NCI-H146 (cell line): ENCODE measurements at places on chromosomes 1 and 21.

- no peak for DNase-seq
These were observed 6.5 kb downstream of the INKA2 start for GRCh38 chr1:111732718-111733117.

DNA sequence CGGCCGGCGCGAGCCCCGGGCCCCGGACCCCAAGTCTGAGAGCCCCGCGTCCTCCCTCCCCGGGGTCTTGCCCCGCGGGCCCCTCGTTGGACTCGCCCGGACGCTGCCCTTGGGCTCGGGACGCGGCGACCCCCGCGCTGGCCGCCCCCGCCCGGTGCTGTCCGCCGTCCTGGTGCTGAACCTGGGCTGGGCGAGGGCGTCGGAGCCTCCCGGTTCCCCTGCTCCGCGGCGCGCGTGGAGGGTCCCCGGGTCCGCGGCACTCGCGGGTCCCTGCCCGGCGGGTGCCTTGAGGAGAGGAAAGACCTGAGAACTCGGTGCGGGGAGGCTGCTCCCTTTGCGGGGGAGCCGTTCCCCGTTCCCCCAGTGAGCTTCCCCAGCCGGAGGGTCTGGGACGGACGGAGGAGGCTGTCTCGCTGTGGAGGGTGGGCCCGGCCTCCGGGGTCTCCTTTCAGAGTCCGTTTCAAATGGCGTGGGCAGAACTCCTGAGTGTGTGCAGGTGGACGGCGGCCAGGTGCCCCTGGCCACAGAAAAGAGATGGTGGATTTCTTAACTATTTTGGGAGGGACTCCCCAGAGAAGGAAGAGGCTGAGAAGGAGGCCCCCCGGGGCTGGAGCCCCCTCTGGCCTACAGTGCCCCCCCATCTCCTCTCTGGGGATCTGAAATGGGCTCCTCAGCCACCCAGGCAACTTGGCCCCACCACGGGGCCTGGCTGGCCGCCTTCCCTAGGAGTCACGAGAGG lies 595 bp downstream of the GABRD start:
- DNase-seq: no peak

DNA sequence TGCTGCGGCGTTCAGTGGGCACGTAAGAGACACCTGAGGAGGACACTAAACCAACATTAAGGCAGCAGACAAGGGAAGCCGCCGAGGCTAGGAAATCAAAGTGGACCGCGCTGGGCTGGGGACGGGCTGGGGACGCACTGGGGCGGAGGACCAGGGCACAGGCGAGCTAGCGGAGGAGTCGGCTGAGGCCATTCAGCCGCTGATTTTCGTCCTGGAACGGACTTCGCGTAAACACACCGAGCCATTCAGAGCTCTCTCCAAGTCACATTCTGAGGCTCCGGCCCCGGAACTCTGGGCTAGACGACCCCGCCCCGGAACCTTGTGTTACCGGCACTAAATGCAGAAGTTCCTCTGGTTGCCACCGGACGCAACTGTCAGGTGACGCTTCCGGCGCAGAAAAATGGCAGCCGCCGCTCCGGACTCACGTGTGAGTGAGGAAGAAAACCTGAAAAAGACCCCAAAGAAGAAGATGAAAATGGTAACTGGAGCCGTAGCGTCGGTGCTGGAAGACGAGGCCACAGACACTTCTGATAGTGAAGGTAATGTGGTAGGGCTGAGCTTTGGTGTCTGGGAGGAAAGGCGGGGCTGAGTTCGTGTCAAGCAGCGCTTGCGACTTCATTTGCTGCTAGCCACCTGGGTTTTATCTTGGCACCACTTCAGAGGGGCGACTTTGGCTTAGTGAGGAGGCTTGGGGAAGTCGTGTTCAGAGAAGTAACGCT lies at the start of gene RRP15:
Gene RRP15, plus strand, starts transcription at position 377 of the 719 bp plus-strand sequence. Its CDS starts 24 bp downstream, at position 401.
- DNase-seq: peak; percentile 94

DNA sequence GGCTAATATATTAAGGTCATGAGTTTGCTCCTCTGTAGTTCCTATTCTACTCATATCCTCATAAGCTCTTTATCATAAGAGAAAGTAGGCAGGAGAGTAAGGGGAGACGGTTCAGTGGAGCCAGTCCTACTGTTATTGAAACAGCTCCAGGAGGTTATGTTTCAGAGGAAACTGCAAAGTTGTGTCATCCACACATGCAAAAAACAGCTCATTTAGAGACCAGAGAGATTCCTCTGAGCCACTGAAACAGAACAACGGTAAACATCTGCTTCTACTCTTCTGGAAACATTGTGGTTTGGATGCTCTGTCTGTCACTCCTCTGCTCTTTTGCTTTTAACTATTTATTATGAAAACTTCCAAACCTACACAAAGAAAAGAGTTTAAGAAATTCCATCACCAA lies 66.3 kb upstream of the PPP2R5A start:
- no peak for DNase-seq

DNA sequence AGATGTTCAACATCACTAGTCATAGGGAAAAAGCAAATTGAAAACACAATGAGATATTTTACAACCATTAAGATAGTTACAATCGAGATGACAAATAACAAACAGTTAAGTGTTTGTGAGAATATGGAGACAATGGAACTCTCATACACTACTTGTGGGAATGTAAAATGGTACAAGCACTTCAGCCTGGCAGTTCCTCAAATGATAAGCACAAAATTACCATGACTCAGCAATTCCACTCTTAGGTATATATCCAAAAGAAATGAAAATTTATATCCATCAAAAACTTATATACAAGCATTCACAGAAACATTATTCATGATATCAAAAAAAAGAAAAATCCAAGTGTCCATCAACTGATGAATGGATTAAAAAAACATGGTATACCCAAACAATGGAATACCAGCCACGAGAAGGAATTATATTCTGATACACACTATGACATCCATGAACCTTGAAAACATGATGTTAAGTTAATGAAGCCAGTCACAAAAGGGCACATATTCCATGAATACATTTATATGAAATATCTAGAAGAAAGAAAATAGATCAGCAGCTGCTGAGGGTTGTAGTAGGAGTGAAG lies 76.4 kb downstream of the EVI5 start:
- DNase-seq: no peak

DNA sequence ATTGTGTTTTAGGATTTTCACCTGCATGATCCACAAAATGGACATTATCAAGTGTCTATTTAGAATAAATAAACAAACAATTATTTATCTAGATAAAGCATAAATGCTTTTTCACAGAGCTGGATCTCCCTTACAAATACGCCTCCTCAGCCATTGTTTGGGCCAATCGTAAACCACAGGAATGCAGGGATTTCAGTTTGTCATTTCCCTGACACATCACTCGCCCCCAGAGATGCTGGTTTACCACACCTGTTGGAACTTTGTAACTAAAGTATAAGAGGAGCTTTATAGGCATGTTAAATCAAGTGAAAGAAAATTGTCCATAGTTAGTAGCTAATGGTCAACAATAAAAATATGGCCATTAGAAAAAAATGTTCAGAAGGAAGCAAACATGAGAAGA lies 40.3 kb downstream of the GPR88 start:
- no peak for DNase-seq
